ENCODE measurements at places on chromosomes 16 and 17.

DNA sequence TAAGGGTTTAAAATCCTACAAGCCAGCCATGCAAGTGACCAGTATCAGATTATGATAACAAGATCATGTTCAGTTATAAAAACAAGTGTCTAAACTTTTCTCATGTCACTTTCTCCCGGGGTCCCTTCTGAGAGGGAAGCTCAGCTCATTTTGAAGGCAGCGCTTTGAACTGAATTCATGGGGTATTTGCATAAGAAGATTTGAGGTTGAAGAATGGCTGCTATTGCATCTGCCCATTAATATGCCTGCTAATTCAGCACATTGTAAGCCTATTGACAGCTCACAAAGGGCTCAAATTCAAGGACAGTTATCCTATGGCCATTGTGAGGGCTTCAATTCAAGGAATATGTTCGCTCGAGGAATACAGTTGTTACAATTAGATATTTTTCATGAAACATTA lies 290.2 kb upstream of the IRX3 start:
- DNase-seq: no peak

DNA sequence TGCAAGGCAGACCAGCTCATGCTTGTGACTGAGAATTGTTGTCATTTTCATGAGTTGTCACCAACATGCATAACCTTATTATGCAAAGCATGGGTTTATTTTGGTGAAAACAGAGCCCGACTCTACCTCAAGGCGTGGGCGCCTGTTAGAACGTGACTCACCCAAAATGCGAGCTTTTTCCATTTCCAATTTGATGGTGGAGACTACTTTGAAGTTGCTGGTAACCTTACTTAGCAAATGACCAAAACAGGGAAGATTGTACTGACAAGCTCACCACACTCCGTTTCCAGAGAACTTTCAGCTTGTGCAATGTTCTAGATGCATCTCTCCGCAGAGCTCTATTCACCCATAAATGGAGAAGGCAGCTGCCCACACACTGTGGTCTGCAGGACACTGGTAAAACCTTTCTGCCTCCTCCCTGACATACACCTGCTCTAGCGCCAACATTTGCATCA lies 284.5 kb downstream of the MAF start:
- peak; percentile 14 for DNase-seq

- DNase-seq: peak; percentile 42
Measured at GRCh38 chr17:27473748-27474609, 17.7 kb downstream of the KSR1 start.

DNA sequence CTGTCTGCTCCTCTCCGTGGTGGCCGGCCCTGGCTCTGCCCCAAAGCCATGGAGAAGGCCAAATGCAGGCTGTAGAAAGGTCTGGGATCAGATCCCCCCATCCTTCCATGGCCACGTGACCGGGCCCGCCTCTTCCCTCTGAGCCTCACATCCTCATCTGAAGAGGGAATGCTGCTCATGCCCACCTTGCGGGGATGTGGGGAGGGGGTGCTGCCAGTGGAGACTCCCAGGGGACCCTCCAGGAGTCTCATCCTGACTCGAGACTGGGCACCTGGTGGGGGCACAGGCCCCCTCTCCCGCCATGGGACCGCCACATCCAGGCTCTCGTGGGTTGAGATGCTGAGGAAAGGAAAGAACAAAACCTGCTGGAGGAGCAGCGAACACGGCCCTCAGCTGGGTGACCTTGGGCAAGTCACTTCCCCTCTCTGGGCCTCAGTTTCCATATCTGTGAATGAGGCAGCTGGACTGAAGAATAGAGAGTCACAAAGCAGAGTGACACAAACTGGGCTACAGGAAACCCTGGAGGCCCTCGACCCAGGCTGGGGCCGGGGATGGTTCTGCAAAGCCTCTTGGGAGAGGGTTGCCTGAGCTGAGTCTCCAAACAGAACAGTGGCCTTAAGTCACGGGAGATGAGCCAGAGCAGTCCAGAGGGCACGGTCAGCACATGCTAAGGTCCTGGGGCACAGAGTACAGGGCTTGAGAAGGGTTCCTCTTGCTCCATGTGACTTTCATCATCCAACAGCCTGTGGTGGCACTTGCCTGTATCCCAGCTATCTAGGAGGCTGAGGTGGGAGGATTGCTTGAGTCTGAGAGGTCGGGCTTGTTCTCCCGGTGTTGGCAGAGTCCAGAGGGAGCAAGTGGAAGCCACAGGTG lies 30.1 kb downstream of the SOCS1 start:
- no peak for DNase-seq

- no peak for DNase-seq
Measured at GRCh38 chr16:81928975-81929374, 82.3 kb downstream of the SDR42E1 start.

- DNase-seq: no peak
Measured at GRCh38 chr16:12548270-12548983, 255.3 kb downstream of the CPPED1 start.

- DNase-seq: no peak
Measured at GRCh38 chr17:73210002-73210678, 17.3 kb downstream of the COG1 start.

DNA sequence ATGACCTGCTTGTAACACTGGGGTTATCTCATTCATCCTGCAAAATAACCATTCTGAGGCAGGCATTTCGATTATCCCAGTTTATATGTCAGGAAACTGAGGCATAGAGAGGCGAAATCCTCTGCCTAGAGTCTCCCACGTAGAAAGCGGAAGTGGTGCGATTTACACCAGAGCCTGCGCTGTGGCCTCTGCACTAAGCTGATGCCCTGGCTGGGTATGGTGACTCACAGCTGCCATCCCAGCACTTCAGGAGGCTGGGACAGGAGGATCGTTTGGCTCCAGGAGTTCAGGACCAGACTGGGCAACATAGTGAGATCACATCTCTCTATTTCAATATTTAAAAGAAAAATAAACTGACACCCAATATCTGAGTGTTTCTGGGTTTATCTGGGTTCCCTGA lies 59.3 kb upstream of the BCO1 start:
- no peak for DNase-seq

- no peak for DNase-seq
Measured at GRCh38 chr16:8402981-8403843, 187.1 kb downstream of the TMEM114 start.

DNA sequence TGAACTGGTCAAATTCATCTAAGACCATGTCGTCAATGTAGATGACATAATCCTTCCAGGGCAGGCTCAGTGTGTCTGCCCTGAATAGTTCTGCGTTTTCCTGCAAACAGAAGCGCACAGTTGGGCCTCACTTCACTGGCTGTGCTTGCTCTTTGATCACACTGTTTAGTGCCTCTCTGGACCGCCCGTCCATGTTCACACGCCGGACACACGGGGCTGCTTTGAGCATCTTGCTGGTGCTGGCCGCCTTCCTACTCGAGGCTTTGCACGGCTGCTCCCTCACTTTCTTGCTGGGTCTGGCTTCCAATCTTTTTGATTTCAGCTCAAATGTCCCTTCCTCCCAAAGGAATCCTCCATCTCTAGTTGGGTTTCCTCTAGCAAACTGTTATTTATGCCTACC lies 37.4 kb downstream of the DNAH17 start:
- no peak for DNase-seq

DNA sequence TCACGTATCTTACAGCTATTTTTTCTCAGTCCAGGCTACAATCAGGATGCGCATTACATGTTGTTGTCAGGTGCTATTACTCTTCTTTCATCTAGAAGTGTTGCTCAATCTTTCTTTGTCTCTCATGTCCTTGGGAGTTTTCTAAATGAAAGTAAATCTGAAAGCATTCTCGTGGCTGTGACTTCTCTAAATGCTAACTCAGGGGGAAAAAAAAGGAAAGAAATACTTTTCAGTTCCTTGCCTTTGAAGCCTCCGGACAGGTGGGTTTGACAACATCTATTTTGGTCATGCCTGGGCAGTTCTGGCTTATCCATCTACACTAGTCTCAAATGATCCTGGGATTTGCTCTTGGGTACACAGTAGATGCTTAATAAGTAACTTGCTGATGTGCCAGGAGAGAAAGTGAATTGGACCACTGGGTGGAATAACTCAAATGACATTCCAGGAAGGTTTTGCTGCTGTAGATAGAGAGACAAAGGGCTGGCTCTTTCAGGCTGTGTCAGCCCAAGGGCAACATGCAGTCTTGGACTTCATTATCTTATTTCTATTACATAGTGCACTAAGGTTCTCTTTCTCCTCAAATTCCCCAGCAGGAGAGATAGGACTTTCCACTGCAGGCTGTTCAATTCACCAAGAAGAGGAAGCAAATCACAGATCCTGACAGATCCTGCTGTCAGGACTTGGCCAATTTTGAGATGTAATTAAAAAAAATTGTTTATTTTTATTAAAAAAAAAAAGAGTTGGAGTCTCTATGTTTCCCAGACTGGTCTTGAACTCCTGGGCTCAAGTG lies 63.6 kb upstream of the NFAT5 start:
- DNase-seq: no peak

- no peak for DNase-seq
Measured at GRCh38 chr17:67297454-67297960, 52.5 kb upstream of the HELZ start.

- no peak for DNase-seq
Measured at GRCh38 chr17:75457047-75457654, 716 bp downstream of the TMEM94 start.

- no peak for DNase-seq
Measured at GRCh38 chr17:66963521-66963908, 992 bp upstream of the CACNG4 start.

GRCh38 chr16:11024333-11025053 lies 80.1 kb downstream of the CLEC16A start:
- DNase-seq: no peak

GRCh38 chr16:7398536-7398935 lies 65.9 kb downstream of the RBFOX1 start:
- DNase-seq: no peak

DNA sequence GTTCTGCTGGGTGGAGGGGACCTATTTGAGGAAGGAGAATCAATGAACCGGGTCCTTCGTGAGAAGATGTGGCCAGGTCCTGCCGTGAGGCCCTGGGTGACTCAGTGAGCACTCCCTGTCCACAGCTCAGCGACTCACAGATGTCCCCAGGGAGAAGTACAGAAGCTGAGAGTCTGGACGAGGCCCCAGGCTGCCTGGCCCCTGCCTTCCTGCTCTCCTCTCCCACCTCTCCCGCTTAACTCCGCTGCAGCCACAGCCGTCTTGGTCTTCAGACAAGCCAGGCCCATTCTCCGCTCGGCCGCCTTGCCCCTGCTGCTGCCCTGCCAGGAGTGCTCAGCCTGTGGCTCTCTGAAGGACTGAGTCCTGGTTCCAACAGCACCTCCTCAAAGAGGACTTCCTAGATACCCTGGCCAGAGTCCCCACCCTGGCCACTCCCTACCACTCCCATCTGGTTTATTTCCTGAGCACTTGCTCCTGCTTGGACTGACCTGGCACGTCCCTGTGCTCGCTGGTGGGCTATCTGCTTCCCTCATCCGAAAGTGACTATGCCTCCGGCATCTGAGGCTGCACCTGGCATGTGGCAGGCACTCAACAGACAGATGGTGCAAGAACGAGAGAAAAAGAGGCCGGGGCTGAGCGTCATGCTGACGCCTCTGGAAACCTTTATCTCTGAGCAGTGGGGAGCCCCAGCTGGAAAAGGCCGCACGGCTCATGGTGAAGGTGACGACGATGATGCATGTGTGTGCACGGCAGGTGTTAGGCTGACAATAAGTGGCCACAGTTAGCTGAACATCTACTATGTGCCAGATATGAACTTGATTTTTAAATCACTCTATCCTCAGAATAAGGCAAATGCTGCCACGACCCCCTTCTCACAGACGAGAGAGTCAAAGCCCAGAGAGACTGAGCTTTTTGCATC lies 9.2 kb upstream of the TNFRSF13B start:
- no peak for DNase-seq

DNA sequence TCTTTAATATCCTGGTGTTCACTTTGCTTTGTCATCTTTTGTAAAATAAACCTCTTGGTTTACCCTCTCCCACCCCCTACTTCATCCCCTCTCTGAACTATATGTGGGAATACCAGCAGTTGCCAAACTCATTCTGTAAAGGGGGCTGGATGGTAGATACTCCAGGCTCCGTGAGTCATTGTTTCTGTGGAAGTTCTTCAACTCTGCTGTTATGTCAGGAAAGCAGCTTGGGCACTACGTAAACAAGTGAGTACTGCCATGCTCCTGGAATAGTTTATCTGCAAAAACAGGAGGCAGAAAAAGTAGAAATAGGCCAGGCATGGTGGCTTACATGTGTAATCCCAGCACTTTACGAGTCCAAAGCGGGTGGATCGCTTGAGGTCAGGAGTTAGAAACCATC lies 17.6 kb downstream of the MVP start:
- no peak for DNase-seq

Data from globus pallidus (tissue), 1 donor.